CD4-positive, alpha-beta T cell treated with Interferon alpha-2 for 1 hour (primary cell): ENCODE measurements at places on chromosomes 6 and 20.

GRCh38 chr20:62805155-62805710 is 598 bp downstream of the OGFR start:
- DNase-seq, result peak; percentile 34

DNA sequence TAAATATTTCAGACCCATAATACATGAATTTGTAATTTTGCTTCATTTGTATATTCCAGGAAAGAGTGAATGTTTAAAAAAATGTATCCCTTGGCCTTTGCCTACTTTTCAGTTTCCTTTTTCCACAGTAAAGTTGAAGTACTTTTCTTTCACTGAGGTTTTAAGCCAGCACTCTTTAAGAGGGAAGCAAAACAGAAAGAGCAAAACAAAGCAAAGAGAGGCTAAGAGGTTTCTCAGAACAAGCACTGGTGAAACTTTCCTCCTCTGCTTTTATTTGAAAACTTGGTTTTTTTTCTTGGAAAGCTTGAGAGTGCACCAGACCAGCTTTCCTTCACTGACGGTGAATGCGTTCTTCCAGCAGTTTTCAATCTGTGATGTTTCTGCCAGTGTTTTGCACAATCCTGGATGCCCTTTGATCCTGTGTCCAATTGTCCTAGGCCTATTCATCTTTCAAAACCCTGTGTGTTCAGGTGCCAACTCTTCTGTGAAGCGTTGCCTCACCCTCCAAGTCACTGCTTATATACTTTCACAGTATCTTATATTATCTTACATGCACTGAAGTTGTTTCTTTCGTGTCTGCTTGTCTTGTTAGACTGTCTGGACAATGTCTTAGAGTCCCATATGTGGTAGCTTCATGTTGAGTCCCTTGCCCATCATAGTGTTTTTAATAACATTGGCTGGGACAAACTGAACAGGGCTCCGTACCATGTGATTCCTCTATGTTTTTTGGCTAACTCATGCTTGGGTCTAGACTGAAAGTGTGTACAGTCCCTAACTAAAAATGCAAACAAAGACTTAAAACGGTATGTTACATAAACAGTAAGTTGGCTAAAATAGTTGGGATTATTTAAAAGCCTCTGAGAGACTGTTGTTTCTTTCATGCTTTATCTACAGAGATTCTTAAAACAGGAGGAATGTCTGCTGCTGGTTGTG is 1.9 kb downstream of the RNF217 start:
- no peak for DNase-seq

GRCh38 chr20:4944518-4945313 is 56.6 kb downstream of the SLC23A2 start:
- no peak for DNase-seq

DNA sequence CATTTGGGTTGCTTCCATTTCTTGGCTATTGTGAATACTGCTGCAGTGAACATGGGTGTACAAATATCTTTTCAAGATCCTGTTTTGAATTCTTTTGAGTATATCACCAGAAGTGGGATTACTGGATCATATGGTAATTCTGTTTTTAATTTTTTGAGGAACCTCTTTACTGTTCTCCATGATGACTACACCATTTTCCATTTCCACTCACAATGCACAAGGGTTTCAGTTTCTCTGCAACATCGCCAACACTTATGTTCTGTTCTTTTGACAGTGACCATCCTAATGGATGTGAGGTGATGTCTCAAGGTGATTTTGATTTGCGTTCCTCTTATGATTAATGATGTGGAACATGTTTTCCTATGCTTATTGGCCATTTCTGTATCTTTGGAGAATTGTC is 214.4 kb upstream of the ZFP64 start:
- DNase-seq, result no peak

DNA sequence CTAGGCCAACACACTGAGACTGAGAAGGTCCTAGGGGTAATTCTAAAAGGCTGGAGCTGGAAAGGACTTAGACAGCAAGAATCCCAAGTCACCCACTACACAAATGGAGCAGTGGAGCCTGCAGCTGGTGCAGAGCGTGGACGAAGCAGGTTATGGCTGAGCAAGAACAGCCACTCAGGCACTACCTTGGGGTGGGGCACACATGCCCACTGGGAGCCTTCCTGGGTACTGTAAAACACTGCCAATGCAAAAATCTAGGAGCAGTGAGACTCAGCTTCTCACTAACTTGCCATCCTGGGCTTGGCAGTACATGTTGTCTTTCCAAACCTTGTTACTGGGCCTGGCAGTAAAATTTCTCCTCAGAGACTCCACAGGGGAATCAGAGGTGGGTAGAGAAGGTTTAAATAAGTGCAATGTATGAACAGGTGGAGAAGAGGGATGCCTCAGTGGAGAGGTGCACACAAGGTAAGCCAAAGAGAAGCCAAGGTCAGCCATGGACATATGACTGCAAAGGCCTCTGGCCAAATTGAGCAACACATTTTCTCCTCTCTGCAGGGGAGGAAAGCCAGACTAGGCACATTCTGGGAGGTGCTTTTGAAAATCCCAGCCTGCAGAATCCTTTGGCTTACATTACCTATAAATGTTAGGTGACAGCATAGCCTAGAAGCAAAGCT is 105.6 kb downstream of the TNFRSF21 start:
- no peak for DNase-seq

GRCh38 chr6:57158658-57159057 is 13.5 kb upstream of the BAG2 start:
- no peak for DNase-seq
